Stimulated activated CD8-positive, alpha-beta memory T cell treated with anti-CD3 and anti-CD28 coated beads, Interleukin-4, amount 100 ng/mL, for 1 hour (primary cell): ENCODE measurements at places on chromosomes 5 and 9.

DNA sequence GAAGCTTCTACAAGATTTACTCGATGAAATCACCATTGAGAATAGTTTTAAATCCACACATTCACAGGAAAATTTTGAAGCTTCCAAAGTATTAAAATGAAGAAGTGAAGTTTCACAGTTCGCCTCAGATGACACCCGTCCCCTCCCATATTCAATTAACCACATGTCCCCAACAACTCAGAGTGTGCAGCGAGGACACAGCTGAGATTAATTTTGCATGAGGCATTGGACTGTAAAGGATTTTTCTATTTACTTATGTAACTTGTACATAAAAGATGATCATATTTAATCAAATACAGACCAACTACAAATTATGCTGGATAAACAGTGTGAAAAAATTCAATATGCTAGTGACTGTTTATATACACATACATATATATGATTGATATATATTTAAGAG, 84.7 kb upstream of the OLFM1 start:
- DNase-seq: no peak

- no peak for DNase-seq
These were observed 206.1 kb downstream of the PRELID2 start for GRCh38 chr5:145629047-145629446.

DNA sequence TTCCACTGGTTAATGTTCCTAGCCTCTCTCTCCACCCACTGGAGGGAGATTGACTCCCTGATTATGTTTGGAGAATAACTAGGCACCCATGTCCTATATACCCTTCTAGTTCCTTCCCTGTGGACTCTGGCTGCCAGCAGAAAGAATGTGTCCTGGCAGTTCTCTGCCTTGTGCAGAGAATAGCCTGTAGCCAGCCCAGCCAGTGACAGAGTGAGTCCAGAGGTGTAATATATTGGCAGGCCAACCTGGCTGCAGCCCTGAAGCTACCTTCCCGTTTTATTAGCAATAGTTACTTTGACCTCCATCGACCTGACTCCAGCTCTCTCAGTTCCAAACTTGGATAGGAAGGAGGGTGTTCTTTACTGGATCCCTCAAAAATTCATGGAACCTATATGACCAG, 8.1 kb downstream of the SETD9 start:
- no peak for DNase-seq

DNA sequence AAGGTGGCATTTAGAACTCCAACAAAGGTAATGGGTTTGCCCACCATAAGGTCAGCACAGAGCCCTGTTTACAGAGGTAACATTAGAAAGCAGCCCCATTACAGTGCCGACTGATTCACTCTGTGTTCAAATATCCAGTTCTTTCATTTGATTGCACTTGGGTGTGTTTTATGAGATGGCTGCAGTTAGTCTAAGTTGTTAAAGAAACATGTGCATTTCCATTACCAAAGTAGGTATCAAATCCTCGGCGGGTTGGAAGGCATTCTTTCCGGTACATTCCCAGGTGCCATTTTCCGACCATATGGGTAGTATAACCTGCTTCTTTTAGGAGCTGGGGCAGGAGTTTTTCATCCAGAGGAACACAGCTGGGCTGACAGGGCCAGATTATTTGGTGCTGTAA, 16.3 kb downstream of the ARSB start:
- no peak for DNase-seq

DNA sequence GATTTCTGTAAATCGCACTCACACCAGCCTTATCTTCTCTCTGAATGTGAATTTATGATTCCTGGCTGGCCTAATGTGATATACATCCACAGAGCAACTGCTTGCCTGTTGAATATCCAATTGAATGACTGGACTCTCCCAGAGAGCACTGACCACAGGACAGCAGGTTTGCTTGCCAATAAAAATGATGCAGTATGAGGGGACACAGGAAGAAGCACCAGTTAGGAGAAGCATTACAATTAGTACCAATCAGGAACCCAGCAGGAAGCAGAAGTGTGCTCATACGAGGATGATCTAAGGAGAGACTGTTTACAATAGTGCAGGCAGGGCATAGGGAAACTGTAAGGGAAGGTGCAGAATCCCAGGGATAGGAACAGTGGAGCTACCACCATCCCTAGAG, 127.2 kb upstream of the ZNF366 start:
- no peak for DNase-seq

DNA sequence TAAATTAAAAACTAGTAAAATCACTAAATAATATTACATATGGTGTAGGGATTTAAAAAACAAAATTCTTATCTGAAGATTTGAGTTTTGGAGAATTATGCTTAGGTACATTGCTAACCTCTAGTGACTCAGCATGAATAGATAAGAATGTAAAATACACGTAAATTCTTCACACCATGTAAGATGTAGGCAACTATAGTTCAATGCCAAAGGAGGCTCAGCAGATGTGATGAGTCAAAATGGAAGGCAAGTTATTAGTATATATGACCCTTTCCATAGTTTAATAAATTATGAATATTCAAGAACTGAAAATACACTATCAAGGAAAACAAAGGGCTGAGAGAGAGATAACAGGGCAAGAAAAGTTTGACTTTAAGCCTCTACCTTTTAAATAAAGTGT, 79.0 kb downstream of the MRPS30 start:
- DNase-seq: no peak

DNA sequence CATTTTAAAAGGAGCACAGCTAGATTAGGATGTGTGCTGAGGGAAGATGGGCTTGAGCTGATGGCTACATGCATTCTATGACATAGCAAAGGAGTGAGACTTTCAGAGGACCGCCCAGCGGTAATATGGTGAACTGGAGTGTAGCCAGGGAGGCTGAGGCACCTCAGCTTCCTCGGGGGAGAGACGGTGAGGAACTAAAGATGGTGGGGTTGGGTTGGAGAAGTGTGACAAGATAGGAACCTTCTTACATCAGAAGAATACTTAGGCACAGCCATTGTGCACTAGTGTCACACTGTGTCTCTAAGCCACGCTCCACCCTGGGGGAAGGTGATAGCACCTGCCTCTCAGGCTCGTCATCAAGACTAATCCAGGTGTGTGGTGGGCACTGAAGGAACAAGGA, 118.0 kb upstream of the IRX2 start:
- no peak for DNase-seq

- no peak for DNase-seq
These were observed 68.1 kb upstream of the GRAMD2B start for GRCh38 chr5:126354858-126355731.

DNA sequence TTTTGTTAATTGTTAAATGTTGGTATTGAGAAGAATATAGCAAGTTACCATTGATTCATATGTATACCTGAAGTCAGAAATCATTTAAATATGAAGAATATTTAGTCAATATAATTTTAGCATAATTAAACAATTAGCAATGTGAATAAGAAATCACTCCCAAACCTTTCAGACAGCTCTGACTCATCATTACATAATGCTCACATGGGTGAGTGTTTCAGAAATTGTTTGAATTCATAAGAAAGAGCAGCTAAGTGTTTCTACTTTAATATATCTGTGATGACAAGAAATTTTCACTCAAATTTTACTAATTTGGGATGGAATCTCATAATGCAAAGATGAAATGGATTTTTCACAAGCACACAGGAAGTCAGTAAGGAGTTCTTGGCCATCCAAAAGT, 42.0 kb upstream of the CDC42SE2 start:
- DNase-seq: no peak

- DNase-seq: no peak
These were observed 341.0 kb upstream of the POU5F2 start for GRCh38 chr5:94082405-94082804.

DNA sequence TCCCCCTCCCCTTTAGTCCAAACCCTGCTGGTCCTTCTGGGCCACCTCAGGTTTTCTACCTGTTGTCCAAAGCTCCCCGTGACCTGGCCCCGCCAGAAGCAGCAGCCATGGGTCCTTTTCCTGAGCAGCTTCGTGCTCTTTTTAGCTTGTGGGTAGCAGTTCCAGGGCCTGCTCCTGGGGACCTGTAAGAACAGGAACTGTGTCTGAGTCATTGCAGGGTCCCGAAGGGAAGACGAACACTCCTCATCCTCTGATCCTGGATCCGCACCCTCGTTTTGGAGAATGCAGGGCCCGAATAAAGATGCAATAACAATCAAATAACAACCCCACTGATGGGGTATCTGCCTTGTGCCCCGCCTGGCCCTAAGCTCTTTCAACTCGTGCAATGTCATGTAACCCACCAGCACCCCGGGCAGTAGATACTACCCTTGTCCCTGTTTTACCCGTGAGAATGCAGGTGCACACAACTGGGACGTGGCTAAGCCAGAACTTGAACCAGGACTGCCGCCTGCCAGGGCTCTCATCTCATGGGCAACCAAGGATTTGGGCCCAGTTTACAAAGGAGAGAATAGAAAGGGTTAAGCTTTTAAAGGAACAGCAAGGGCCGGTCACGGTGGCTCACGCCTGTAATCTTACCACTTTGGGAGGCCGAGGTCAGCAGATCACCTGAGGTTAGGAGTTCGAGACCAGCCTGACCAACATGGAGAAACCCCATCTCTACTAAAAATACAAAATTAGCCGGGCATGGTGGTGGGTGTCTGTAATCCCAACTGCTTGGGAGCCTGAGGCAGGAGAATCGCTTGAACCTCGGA, 33.2 kb downstream of the NEK6 start:
- no peak for DNase-seq

DNA sequence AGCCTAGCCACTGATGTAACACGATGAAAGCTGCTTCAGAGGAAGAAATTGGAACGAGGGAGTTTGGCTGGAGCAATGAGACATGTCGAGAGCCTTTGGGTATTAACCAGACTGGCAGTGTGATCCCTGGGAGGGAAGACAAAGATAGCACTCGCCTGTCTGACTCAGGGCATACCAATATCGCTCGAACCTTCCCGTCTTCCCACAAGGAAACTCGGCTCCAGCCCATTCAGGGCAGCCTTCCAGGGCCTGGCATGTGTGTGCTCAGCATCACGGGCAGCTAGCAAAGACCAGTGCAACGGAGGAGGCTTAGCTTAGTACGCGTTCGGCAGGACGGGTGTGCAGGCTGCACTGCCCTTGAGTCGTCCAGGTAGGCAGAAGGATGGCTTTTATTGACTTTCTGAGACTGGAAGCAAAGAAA, 356.9 kb upstream of the WWC1 start:
- DNase-seq: no peak

DNA sequence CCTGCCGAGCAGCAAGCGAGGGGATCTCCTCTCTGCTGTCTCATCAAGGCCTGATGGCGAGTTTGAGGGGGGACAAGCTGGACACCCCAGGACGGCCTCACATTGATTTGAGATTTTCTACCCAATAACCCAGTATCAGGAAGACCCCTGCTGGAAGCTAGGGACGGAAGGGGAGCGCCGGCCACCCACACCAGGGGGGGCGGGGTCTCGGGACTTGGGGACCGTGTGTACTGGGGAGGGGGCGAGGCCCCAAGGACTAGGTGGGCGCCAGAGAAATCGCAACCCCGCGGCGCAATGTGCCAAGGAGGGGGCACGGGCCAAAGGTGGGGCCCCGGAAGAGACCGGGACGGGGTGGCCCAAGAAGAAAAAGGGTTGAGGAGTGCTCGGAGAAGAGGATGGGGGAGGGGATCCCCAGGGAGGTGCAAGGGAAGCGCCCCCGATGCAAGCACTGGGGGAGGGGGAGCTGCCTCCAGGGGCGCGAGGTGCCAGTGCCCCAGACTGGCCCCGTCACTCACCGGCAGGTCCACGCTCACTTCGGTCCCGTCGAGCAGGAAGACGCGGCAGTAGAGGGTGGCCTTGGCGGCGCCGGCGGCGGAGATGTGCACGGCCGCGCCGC, 1.1 kb downstream of the EPB41L4B start:
- no peak for DNase-seq

DNA sequence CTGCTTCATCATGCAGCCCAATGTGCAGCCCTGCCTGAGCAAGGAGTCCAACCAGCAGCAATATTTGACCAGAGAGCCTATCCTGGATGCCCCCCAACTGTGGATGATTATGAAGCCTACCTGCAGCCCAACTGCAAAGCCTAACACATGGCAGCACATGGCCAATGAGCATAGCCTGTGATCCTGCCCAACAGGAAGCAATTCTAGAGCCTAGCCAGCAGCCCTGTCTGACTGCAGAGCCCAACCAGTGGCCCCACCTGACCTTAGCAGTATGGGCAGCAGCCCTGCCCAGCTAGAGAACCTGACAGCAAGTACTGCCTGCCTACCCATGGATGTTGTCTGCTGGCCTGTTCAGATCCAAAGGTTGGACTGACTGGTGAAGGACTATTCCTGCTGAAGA, 97.3 kb upstream of the SH3GL2 start:
- no peak for DNase-seq

DNA sequence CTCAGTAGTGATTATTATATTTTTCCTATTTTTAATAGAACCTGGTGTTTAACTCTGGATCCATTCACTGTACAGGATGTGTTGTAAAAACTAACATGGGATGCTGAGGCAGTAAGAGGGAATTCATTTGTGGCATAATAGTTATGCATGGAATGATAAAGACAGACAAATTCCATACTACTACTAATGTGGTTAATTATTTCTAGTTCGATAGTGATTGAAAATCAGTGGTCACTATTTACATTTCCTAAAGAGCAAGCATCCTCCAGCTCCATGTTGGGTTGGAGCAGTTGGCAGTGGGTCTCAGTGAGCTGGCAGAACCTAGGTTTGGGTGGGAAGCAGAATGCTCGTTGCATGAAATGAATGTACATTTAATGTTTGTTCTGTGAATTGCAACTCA, 122.6 kb downstream of the SAXO1 start:
- DNase-seq: no peak

DNA sequence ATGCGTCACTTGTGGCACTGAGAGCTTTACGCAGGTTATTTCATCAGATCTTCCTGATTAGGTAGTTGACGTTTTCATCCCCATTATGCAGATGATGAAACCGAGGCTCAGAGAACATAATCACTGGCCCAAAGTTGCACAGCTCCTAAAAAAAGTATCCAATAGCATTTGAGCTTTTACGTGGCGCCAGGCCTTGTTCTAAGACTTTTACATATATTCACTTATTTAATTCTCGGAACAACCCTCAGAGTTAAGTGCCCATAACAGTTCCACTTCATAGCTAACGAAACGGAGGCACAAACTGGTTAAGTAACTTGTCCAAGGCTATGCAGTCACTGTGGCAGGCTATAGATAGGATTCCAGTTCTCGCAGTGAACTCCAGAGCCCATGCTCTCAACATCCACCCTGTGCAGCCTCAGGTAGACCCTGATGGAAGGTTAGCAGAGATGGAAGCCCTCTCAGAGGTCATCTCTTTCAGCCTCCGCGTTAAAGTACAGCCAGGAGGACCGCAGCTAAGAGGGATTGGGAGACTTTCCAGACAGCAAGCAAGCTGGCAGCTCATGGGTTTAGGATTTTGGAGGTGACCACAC, 39.3 kb downstream of the AMBP start:
- no peak for DNase-seq

GRCh38 chr5:176161431-176161830, 76.8 kb upstream of the SIMC1 start:
- DNase-seq: no peak
